ENCODE measurements at places on chromosomes 5 and 9.

DNA sequence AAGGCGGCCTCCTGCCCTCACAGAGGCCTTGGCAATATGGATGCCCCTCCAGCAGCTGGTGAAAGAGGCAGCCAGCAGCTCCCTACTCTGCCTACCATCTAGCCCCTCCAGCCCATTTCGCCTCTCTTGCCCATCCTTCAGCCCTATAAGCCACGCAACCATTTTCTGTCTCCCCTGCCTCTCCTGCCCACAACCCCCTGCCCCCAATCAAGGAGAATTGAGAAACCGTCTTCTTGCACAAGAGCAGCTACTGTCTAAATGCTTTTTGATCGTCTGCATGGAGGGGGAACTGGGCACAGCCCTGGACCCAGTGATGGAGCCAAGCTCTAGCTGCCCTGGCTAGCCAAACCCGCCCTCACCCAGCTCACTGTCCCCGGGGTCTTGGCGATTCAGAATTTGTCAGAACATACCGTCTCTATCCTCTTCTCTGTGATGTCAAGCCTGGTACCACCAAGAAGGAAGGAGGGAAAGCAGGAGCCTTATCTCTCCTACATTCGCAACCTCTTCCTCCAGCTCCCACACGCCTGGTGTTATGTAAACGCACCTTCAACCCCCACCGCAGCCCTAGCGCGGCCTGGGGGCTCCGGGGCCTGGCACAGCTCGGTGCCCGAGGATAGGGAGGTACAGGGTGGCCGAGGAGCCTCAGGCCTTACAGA, 1.2 kb downstream of the SPRY4 start:
- DNase-seq, result no peak

- DNase-seq, result no peak
Observed at GRCh38 chr5:43891112-43891511, 288.1 kb downstream of the NNT start.

DNA sequence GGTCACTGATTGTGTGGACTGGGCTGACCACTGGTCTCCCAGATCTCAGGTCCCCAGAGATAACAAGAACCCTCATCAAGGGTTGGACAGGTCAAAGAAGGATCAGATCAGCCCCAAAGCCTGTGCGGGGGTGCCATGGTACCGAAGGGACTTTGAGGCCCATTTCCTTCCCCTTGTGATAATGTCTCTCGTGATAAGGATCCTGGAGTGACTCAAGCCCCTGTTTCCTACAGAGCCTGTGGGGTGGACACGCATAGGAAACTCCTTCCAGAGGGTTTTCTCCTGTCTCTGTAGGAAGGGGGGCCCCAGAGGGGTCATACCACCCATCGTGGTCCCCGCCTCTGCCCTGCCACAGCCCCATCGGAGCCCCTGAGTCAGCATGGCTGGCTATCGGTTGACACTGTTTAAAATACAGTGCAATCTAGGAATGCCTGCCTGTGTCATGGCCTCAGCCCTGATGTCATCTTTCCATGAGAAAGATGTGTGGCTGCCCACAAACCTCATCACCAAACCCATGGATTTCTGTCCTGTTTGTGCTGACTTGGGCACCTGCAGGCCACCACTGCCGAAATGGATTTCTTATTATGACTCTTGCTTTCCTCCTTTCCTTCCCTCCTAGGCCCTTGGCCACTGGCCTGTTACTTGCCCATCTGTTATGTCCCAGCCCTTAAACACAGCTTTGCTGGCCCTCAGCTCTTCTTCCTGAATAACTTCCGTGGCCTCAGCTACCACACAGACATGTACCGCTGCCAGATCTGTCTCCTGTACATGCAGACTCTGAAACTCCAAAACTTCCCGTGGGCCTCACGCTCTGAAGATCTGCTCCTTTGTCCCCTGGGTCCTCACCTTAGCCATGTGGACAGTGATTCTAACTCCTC, 2.9 kb upstream of the CSF2 start:
- DNase-seq, result peak; percentile 83

- DNase-seq, result no peak
Observed at GRCh38 chr9:115855458-115856133, 298.0 kb upstream of the PAPPA start.

- DNase-seq, result no peak
Observed at GRCh38 chr9:22731786-22732185, 285.2 kb downstream of the DMRTA1 start.

DNA sequence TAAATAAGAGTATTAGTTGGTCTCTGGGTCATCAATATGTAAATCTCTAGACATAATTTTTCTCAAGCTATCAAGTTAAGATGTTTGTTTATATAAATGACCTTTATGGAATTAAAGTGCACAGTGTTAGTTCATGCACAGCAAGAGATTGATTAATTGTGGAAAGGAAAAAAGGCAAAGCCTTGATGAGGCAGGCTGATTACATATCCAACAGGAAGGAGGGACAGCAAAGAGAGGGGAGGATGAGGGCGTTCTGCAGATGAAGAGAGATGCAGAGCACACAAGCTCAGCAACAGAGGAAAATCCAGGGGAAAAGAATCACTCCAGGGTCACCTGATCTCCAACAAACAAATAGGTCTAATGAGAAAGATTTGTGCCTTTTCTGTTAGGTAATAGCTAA, 16.5 kb downstream of the NTRK2 start:
- no peak for DNase-seq

DNA sequence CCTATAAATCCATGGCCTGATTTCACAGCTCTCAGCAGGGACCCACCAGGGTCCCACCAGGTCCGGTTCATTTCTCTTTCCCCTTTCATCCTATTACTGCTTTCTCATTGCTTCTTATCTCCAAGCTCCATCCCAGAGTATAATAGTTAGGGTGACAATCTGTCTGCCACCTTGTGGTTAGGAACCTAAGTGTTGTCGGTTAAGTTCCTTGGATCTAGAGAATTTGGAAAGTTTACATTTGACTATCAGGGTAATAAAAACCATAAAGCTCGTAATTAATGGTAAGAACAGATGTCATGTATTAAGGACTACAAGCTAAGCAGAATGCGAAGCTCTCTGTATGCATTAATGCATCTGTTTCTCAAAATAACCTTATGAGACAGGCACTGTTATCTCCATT, 259.1 kb downstream of the SH3GL2 start:
- DNase-seq, result no peak

DNA sequence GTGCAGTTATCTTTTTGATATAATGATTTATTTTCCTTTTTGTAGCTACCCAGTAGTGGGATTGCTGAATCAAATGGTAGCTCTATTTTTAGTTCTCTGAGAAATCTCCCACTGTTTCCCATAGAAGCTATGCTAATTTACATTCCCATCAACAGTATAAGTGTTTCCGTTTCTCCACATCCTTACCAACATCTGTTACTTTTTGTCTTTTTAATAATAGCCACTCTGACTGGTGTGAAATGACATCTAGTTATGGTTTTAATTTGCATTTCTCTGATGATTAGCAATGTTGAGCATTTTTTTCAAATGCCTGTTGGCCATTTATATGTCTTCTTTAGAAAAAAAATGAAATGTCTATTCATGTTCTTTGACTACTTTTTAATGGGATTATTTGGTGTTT, 94.7 kb downstream of the SERINC5 start:
- DNase-seq, result no peak

DNA sequence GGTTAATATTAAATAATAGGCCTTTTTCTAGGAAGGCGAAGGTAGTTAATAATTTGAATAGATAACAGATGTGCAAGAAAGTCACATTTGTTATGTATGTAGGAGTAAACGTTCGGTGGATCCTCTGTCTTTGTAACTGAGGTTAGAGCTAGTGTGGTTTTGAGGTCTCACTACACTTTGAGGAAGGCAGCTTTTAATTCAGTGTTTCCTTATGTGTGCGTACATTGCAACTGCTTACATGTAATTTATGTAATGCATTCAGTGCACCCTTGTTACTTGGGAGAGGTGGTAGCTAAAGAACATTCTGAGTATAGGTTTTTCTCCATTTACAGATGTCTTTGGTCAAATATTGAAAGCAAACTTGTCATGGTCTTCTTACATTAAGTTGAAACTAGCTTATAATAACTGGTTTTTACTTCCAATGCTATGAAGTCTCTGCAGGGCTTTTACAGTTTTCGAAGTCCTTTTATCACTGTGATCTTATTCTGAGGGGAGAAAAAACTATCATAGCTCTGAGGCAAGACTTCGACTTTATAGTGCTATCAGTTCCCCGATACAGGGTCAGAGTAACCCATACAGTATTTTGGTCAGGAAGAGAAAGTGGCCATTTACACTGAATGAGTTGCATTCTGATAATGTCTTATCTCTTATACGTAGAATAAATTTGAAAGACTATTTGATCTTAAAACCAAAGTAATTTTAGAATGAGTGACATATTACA, 45.7 kb downstream of the TGFBR1 start:
- no peak for DNase-seq

GRCh38 chr5:139657363-139658321, 9.5 kb downstream of the CXXC5 start:
- DNase-seq, result no peak

- DNase-seq, result no peak
Observed at GRCh38 chr5:73312146-73312871, 136.3 kb downstream of the FOXD1 start.

GRCh38 chr5:53291528-53291927, 182.0 kb upstream of the MOCS2 start:
- DNase-seq, result no peak

DNA sequence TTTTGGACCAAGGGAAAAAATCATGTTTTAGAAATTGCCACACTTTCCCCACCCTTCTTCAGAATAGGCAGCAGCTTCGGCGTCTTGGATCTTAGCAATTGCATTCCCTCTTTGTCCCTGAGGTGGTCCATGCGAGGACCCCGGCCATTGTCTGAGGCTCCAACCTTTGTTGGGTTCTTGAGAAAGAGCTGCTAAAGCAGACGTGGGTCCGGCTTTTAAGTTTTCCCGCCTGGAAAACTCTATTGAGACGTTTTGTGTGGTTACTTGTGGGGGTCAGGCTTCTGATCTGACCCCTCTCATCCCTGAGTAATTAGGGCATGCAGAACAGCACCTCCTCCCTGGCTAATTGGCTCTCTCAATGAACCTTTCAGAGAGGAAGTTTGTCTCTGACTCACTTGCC, 509.6 kb upstream of the TNC start:
- no peak for DNase-seq

GRCh38 chr5:61720829-61721228, 388.8 kb downstream of the ZSWIM6 start:
- no peak for DNase-seq

- DNase-seq, result no peak
Observed at GRCh38 chr9:74071502-74071901, 425.6 kb upstream of the RORB start.

GRCh38 chr9:89999534-90000370, 394.9 kb downstream of the GADD45G start:
- DNase-seq, result peak; percentile 66

DNA sequence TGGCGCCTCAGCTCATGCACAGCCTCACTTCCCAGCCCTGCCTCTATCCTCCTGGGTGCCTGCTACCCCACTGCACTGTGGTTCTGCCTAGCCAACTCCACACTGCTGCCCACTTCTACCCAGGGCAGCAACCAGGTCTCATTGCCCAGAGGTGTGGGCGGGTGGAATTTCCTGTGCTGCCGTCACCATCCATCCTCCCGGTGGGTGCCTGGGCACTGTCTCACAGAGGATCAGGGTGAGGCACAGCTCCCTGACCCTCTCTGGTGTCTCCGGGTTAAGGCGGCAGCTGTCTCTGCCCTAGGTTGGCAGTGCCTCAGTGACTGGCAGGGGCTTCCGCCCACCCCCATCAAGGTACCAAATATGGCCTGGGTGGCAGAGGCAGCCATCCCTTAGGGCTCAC, 4.3 kb upstream of the MTMR12 start:
- DNase-seq, result no peak

- DNase-seq, result no peak
Observed at GRCh38 chr9:3858961-3859360, 333.2 kb upstream of the RFX3 start.

DNA sequence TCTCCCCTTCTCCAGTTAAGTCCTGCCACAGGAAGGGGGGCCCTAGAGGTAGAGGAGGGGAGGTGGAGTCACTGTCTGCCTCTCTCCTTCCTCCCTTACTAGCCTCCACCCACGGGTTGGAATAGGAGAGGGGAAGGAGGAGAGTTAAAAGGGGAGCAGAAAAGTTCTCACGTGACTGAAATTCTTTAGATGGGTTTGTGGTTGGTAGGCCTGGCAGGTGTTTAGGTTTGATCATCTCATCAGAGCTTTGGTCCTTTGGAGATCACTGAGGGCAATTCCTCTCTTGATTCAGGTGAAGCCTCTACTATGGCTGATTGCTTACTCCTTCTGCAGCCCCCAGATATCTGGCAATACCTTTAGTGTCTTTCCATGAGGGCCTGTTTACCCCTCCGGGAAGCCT, 24.9 kb upstream of the C5orf63 start:
- DNase-seq, result no peak

GRCh38 chr5:115831163-115831768, 10.1 kb downstream of the ATG12 start:
- DNase-seq, result no peak

- DNase-seq, result no peak
Observed at GRCh38 chr9:124222918-124223720, 34.6 kb upstream of the NEK6 start.

Measured in T-helper 2 cell treated with Interferon-gamma antibody and Interleukin-4, amounts not matched to agents 5 μg/mL and 100 μg/mL, for 36 hours (primary cell).